SJSA1 (cell line): ENCODE measurements at places on chromosomes 11 and 22.

- DNase-seq = no peak
Observed at GRCh38 chr22:46862418-46863324, 100.2 kb downstream of the TBC1D22A start.

GRCh38 chr11:33194455-33194854 is 33.2 kb upstream of the CSTF3 start:
- no peak for DNase-seq

DNA sequence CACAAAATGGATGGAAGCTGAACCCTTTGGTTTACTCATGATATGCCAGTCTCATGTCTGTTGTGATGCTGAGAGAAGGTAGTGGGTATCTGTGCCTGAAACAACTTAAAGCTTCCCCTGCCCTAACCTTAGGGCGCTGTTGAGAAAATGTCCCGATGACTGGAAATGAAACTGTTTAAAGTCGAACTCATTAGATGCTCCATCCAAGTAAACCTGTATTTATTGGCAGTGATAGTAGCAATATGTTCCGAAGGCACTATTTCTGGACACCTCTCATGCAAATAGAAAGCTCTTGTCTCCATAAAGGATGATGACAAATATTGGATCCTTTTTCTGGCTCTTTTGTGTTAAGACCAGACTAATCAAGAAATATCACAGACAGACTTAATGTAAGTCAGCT is 86.2 kb downstream of the GRAMD1B start:
- no peak for DNase-seq

DNA sequence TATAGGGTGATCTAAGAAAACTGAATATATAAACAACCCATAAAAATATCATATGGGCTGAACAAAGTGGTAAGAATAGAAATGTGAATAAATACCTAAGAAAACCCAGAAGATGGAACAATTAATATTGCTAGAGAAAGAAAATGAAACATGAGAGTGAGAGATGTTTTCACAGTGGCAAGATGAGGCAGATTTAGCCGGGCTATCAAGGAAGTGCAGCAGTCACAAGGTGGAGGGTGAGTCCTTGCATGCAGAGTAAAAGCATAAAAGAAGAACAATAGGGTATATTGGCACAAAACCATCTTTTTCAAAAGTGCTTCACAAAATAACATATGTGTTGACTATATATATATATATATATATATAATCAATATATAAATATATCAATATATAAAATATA is 49.6 kb downstream of the NOX4 start:
- no peak for DNase-seq

DNA sequence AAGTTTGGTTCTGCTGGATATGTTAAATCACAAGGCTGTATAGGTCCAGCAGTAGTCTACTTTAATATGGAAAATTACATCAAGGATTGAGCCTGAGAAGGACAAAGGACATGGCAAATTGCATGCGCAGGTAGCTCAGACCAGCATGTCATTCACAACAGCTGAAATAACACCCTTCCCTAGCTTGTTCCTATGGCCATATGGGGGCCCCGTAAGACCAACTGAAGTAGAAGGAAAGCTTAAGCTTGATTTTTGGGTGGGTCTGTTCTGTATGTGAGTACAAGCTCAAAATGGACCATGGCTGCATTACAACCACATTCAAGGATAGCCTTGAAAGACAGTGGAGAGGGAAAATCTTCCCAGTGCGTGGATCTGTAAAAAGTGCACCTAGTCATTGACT is 20.6 kb upstream of the PDE3B start:
- DNase-seq = no peak

- no peak for DNase-seq
Observed at GRCh38 chr22:49962751-49963646, 2.4 kb downstream of the PIM3 start.

- no peak for DNase-seq
Observed at GRCh38 chr11:130515829-130516553, 67.5 kb downstream of the ADAMTS15 start.

- DNase-seq = peak; percentile 33
Observed at GRCh38 chr11:20647976-20648565, 21.3 kb upstream of the NELL1 start.

- DNase-seq = no peak
Observed at GRCh38 chr11:2587976-2588748, 111.6 kb downstream of the KCNQ1OT1 start.

DNA sequence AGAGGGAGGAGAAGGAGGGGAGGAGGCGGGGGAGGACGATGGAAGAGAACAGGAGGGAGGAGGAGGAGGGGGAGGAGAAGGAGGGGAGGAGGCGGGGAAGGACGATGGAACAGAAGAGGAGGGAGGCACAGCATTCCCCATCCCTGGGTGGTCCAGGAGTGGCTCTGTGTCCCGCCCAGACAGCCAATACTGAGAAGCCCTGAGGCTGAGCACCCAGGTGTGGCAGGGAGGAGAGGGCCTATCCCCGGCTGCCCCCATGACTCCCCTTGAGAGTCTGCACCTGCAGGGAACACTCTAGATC is 717 bp downstream of the MRGPRE start:
- DNase-seq = no peak

DNA sequence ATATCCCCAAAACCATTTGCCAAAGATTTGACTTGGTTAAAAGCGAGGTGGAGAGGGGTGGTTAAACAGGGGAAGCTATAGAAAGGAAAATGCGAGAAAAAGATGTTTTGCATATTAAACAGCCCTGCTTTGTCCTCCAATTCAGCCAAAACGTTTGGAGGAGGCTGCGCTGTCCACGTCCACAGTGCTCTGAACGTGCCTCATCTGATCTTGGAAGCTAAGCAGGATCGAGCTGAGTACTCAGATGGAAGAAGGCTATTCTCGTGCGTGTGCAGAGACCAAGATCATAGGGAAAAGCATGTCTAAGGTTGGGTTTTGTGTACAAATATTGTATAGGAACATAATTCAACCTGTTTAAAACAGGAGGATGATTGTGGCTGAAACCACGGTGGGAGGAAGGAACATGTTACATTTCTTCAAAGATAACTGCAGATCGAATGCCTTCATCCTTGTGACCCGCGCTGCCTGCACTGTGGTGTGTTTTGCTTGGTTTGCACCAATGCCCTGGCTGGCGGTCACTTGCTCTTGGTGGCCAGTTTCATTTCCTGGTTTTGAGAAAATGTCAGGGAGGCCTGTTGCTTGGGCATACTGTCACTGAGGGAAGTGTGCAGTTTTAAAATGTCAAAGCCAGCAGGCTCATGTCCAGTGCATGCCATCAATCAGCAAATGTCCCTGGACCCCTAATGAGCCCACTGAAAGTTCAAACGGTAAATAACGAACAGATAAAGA is 40.4 kb downstream of the FLI1 start:
- no peak for DNase-seq

GRCh38 chr22:29208879-29209623 is 3.4 kb downstream of the EMID1 start:
- DNase-seq = no peak

DNA sequence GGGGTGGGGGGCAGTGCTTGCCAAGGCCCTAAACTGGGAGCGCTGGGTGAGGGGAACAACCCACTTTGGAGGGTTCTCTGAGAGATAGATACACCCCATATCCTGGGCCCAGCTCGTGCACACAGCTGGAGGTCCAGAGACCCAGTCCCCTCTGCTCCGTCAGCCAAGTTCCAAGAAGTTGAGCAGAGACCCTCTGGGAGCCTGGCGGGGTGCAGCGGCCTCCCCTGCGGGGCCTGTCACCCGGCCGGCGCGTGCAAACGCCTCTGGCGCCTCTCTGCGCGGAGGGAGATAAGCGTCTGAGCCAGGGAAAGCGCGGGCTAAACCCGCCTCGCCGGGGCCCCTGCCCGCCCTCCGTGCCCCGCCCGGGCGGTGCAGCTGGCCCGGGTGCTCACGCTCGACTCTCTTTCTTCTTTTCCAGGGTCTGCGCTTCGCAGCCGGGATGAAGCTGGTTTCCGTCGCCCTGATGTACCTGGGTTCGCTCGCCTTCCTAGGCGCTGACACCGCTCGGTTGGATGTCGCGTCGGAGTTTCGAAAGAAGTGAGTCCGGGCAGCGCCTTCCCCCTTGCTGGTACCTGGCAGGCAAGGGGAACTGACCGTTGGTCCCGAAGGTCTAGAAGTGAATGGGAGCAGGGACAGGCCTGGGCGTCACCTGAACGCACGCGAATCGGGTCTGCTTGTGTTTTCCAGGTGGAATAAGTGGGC is 540 bp downstream of the ADM start:
- DNase-seq = no peak

- no peak for DNase-seq
Observed at GRCh38 chr11:37812281-37812880, 1214.3 kb upstream of the RAG2 start.

DNA sequence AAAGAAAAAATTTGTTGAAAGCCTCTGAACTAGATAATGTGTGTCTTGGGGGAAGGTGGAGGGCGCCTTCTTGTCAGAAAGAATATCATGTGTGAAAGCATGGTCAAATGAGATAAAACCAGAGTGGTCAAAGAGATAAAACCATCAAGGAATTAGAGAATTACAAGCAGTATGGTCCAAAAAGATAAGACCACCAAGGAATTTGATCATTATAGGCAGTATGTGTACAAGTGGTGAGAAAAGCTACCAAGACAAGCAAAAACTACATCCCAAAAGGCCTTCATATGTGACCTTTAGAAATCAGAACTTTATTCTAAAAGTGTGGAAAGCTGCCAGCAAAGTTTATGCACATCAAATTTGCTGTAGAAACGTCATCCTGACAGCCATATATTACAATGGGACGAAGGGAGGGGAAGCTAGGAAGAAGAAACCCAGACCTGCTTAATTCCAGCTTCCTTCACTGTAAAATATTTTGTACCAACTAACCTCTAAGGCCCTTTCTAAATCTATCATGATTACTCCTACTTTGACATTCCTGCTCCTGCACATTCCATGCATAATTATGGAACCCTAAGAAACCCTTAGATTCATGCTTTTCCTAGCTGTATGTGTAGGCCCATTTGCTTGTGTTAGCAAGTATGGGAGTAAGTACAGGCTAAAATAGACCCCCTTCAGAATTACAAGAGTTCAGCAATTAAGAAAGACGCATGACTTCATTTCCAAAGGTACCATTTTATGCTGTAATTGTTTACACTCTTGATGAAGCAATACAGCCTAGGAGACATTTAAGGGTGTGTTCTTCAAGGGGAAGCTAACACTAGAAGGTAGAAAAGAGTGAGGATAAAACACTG is 51.6 kb downstream of the LGR4 start:
- DNase-seq = no peak
